ENCODE measurements at places on chromosomes 11 and 22.

- no peak for DNase-seq
Measured at GRCh38 chr11:118092907-118093571, 6.3 kb upstream of the SMIM35 start.

DNA sequence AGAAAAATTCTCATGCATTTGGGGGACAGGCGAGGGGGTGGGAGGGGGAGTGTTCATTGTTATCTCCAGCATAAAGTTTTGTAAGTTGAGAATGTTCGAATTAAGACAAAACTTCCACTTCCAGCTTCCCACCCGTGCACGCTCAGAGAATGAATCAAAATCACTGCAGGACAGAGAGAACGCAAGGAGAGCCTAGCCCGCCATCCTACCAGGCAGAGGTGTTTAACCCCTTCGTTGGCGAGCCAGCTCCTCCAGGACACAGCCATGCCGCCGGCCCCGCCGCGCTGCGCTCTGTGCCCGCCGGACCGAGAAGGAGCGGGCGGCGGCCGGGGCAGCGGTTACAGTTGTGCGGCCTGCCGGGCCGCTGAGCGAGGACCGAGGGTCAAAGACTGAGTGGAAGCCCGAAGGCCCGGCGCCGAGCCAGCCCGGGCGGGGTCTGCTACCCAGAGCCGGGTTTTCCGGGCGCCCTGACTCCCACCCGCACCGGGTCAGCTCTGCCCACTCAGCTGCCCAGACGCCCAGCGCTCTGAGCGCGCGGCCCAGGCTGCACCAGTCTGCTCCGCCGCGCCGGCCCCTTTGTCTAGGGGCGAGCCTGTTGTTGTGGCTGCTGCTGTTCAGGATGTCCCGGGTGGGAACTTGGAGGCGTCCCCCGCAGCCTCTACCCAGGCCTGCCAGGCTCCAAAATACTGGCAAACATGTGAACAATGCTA, at the start of gene NOX4:
Gene NOX4 (minus strand): TSS at position 395 of the 710 bp plus-strand sequence. CDS start 129 bp downstream, at position 266.
- no peak for DNase-seq

GRCh38 chr11:19959648-19960059, 200.6 kb downstream of the DBX1 start:
- DNase-seq = no peak

DNA sequence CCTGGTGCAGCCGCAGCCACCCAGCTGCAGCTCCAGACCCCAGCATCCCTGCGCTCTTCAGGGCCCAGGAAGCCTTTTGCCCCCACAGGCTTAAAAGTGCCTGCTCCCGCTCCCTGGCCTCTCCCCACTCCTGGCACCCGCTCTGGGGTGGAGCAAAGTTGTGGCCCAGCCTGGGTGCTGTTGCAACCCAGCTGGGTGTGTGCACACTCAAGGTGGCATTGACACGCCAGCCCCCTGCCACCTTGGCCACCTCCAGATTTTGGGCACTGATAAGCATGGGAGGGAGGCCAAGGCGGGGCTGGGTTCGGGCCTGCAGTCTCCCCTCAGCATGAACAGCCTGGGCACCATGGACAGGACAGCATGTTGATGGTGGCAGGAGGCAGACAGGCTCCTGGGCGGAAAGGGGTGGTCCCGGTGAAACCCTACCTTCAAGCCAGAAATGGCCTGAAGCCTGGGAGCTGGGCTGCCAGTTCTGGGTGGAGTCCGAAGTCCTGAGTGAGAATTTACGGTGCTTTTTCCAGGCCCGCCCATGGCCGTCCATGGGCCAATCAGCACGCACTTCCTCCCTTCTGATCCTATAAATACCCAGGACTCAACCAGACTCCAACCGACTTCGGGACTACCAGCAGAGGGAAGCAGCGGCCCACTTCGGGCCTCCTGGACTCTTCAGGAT, 23.6 kb upstream of the RNASEH2C start:
- no peak for DNase-seq

- no peak for DNase-seq
Measured at GRCh38 chr11:116093065-116093464, 588.9 kb upstream of the CADM1 start.

- DNase-seq = no peak
Measured at GRCh38 chr22:49827271-49827852, 311 bp downstream of the BRD1 start.

- no peak for DNase-seq
Measured at GRCh38 chr11:96075532-96075959, 151.6 kb upstream of the MTMR2 start.

DNA sequence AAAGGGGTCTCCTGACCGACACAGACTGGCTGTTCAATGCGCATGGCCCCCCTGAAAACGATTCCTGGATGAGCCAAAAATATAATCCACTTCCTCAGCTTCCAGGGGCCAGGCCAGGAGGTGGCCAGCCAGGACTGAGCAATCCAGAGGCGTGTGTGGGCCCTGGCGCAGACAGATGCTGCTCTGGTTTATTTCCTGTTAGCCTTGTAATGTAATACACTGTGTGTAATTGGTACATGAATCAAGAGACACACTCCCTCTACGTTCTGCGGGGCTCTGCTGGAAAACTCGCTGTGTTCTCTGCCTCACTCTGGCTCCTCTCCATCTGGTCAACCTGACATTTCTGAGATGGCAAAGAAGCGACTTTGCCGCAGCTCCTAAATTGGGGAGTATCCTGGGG, 26.3 kb upstream of the ISX start:
- DNase-seq = no peak

DNA sequence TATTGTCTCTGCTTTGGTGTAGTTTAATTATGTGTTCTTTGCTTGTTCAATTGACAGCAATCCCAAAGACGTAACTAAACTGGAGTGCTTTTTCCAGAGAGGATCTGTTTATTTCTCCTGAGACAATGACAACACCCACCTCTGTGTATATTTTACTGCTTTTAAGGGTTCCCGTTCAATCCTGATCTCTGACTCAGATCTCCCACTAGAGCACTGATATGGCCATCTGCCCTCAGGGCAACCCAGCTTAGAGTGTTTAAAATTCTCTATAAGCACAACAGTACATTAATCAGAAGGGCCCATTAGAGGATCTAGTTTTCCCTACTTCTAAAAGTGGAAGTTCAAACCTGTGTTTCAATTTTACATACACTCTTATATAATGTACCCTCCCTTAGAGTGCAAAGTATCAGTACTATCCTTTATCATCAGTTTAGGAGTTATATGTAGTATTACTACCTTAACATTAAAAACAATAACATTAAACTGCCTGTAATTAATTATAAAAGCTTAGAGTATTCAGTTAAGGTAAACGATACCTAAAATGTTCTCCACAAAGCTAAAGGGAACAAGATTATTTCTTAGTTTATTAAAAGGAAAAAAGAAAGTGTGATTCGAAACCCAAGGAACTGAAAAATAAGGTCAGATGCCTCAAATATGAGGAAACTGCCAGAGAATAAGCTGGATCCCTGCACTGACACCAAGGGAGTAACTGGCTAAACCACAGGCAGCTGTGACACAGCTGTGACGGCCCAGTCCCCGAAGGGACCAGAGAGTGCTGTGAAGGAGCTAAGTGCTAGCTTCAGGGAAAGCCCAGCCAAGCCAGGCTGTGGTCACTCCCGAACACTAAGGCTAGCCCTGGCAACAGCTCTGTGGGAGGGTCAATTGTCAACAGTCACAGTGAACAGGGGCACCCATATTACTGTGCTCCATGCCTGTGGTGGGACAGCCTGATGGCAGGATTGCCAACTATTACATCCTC, 15.2 kb downstream of the UFD1 start:
- no peak for DNase-seq

DNA sequence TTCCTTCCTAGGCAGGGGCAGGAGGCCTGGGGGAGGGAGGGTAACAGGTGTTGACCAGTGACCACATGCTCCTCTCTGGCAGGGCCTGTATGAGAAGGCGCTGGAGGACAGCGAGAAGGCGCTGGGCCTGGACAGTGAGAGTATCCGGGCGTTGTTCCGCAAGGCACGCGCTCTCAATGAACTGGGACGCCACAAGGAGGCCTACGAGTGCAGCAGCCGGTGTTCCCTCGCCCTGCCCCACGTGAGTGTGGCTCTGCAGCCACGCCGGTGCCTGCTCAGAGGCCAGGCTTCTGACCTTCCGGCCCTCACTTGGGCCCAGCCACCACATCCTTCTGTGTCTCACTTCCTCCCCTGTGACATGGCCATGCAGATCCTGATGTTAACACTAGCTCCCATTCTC, 25.8 kb downstream of the ZC3H7B start:
- no peak for DNase-seq

DNA sequence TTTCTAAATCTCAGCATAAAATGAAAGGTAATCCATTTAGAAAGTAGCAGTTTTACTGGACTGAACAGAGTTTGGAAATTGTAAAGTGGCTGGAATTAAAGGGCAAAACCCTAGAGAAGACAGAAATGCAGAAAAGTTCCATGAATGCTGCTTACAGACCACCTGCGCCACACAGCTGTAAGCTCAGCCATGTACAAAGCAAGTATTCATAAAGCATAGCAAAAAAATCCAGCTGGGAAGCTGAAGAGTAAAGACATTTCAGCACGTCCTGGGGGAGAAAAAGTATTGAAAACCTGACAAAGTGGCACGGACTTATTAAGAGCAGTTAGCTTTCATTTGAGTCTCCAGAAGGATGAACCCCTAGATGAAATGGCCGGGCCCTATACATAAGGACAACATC, 220.1 kb upstream of the CNTN5 start:
- no peak for DNase-seq

- DNase-seq = no peak
Measured at GRCh38 chr11:126452241-126453101, 97.0 kb downstream of the ST3GAL4 start.

- DNase-seq = no peak
Measured at GRCh38 chr11:134164490-134165370, 59.0 kb downstream of the NCAPD3 start.

DNA sequence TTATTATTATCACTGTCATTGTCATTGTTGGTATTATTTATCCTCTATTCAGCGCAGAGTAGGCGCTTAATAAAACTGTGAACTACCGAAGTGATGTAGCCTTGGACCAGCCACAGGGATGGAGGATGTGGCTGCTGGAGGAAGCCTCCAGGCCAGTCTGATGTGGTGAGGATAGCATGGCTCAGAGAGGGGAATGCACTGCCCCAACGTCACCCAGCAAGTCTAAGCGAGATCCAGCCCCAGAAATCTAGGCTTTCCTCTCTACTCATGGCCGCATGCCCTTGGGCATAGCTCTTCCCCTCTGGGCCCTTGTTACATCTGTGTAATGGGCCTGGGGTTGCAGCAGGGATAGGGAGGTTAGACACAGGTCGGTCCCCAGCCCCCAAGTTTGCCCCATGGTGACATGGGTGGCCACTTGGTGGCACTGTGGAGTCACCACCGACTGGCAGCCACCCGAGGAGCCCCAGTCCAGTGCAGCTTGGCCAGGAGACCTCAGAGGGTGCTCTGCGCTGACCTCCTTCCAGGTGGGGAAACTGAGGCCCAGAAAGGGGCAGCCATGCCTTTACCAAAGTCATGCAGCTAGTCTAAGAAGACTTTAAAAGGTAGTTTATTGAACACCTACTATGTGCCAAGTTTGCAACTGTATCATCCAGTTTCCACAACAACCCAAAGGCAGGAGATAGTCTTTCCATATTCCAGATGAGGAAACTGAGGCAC, 395.7 kb downstream of the MN1 start:
- DNase-seq = no peak

Measured in Panc1 (cell line).